ENCODE measurements at places on chromosomes 5 and 9.
A peak's percentile ranks its signal among the peaks of the same experiment; 100 is the strongest.

DNA sequence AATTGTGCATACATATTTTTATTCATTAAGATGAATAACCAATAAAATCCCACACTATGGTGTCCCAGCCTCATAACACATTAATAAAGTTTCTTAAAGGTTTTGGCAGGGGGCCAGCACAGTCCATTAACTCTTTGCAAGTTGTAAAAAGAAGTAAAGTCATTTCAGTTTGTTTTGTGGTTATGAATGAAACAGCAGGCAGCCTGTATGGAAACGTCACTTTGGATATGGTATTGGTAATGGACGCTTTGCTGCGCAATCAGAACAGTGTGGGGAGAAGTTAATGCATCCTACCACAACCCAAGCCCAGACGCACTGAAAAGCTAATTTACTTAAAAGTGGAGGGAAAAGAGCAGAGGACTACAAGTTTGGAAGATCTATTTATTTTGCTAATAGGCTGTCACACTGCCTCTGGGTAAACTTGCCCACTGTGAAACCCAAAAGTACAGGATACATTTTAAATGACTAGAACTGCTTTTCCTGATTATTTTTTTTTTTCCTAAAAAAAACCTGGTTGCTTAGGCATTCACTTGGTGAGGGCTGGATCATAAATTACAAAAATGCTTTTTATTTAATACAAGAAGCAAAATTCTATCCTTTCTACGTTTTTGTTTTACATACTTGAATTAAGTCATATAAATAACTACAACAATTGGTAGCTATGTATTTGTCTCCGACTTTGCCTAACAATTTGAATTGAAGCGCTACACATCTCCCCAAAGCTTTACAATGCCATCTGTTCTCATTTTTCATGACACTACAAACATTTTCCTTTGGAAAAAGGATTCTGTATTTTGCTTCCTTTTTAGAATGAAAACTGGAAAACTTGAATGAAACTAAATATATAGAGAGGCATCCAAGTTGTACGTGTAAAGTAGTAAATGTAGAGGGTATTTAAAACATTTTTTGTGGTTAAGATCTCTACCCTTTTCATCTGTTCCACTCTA is 104.3 kb downstream of the NFIB start:
- DNase-seq: no peak

GRCh38 chr5:157594257-157594656 is 18.7 kb upstream of the ADAM19 start:
- DNase-seq: no peak

DNA sequence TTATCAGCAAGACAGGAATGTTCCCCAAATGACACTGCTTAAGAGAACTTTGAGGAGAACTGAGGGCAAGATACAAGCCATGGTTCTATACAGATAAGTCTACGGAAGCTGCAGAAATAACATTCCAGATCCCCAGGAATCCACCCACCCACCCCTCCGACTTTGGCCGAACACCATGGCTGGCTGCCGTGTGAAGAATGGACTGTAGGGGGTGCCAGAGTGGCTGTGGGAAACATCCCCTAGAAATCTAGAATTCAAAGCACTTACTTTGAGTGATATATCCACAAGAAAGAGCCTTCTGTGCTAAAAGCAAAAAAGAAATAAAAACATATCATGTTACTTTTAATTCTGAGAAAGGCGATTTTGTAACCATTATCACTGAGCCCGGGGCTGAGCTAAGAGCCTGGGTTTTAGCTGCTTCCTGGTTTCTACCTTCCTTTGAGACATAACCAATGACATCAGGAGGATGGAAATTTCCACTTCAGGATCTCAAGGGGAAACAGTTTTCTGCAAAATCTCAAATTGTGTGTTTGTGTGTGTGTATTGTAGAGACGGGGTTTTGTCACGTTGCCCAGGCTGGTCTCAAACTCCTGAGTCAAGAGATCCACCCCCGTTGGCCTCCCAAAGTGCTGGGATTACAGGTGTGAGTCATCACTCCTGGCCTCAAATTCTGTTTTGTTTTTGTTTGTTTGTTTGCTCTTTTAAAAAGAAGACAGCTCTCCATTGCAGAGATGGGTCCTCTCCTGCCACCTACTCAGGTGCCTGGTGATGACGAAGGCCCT is 36.4 kb downstream of the GGTA1 start:
- DNase-seq: no peak

GRCh38 chr5:14672484-14673394 is 8.2 kb downstream of the OTULIN start:
- no peak for DNase-seq

DNA sequence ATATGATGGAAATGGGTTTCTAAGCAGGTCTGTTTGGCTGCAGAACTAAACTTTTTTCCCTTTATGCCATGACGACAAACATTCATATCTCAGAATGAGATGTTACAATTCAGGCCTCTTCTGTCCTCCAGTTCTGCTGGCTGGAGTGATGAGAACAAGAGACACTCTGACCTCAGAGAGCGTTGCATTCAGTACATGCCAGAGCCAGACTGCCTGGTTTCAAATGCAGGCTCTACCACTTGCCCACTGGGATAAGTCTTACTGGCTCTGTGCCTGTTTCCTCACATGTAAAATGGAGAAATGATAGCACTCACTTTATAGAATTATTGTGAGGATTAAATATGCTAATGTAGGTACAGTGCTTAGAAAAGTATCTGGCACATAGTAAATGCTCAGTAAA is 24.8 kb upstream of the TOMM5 start:
- DNase-seq: no peak

- no peak for DNase-seq
Observed at GRCh38 chr9:91138760-91139159, 223.0 kb downstream of the AUH start.

- DNase-seq: peak; percentile 19
Observed at GRCh38 chr5:178279723-178280438, 47.3 kb upstream of the PHYKPL start.

DNA sequence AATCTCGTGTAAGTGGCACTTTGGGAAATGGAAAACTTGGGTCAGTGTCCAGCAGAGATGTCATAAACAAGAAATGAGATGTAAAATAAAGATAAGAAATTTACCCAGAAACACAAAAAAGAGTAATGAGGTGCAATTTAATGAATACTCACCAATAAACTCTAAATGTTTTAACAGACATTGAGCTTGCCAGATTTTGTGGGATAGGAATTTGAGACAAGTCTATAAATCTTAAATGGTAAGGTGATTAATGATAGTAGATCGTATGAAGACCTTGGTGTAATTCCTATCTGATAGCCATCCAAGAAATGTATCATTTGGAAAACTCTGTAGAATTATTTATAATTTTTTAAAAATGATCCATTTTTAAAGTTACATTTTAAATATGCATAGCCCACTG is 682.4 kb downstream of the MAT2B start:
- no peak for DNase-seq

DNA sequence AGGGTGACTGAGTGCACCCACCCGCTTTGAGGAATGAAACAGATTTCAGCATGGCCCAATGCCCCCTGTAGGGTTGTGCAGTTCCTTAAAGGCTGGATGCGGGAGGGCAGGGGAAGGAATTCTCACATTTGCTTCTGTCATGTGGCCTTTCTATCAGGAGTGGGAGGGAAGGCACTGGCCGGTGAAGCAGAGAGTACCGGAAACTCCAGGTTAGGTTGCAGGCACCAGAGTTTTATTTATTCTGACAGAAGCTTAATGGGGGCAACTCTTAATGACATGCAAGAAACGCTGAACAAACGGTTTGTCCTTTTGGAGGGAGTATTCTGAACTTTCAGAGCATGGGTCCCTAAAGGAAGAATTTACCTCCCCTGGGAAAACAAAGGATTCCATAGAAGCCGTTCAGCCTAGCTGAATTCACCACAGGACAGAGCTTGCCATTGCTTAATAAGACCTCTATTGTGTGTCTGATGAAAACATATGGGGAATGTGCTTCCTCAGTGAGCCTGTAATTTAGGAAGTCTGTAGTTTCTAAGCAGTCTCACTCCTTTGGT is 44.1 kb upstream of the EQTN start:
- no peak for DNase-seq

GRCh38 chr9:83992407-83992806 is 11.8 kb downstream of the RMI1 start:
- no peak for DNase-seq

- DNase-seq: no peak
Observed at GRCh38 chr9:133814586-133815208, 76.5 kb upstream of the SARDH start.

- no peak for DNase-seq
Observed at GRCh38 chr9:129775448-129775798, 22.6 kb upstream of the PTGES start.

GRCh38 chr5:181184845-181185216 is 20.2 kb downstream of the TRIM7 start:
- no peak for DNase-seq
